ENCODE measurements at places on chromosomes 4 and X.

DNA sequence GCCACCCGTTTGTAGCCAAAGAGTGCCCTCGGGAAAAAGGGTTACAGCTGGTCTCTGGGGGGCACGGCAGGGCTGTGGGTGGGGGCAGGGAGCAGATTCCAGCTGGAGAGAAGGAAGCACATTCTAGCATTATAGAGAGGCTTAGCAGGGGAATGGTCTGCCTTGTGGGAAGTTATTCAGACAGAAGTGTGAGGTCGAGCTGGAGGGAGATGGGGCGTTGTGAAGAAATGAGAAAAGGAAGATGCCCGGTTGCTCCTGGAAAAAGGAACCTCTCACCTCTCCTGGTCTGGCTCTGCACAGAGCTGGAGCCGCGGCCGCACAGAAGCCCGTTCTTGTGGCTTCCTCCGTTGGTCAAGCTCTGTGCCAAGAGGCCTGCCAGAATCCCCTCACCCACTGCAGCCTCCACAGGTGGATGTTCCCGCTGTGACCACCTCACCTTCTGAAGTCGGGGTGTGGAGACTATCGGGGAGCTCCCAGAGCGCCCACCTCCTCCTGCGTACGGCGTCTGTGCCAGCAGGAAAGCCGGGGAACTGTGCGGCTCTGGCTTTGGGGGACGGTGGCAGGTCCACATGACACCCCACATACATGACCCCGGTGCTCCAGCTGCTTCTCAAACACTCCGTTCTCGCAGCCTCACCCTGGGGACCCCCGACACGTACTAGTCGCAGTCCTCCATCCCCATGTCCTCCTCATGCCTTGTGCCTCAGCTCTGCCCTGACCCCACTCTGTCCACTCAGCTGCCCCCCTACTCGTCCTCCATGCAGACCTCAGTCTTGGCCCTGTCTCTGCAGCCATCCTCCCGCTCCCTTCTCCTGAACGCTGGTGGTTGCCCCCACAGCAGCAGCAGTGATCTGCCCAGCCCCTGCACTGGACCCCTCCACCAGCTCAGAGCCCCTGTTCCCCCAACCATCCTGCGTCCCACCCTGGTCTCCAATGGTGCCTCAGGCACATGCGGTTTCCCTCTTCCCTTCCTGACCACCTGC lies 52.2 kb upstream of the HGFAC start:
- no peak for DNase-seq

GRCh38 chr4:184191267-184191666 lies 26.4 kb downstream of the ENPP6 start:
- no peak for DNase-seq

DNA sequence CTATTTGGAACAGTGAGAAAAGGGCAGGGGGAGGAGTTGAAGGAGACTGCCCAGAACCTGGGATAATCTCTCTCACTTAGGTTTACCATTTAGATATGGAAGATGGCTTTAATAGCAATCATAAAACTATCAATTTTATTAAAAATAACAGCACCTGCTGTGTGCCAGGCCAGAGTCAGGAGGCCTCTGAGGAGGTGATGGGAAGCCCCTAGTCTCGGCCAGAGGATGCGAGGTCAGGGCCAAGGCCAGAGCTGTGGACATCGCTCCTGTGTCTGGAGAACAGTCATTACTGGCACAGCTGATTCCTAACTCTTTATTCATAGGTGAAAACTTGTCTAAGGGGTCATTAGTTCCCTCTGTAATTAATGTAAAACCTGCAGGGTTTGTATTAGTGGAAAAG lies 4.2 kb upstream of the IQSEC2 start:
- no peak for DNase-seq

- DNase-seq, result no peak
These were observed 165.1 kb upstream of the TTC29 start for GRCh38 chr4:147110473-147111367.

GRCh38 chr4:184825141-184825895 lies 450 bp downstream of the ACSL1 start:
- no peak for DNase-seq

GRCh38 chr4:66640233-66640990 lies 904.9 kb downstream of the CENPC start:
- DNase-seq, result no peak

GRCh38 chrX:133399411-133399810 lies 15.9 kb downstream of the GPC4 start:
- DNase-seq, result no peak

- peak; percentile 93 for DNase-seq
These were observed at the start of gene GTPBP6 for GRCh38 chrX:318739-319578. GTPBP6 (minus strand) TSS chrX:318796; CDS start chrX:318787, 9 bp downstream.

DNA sequence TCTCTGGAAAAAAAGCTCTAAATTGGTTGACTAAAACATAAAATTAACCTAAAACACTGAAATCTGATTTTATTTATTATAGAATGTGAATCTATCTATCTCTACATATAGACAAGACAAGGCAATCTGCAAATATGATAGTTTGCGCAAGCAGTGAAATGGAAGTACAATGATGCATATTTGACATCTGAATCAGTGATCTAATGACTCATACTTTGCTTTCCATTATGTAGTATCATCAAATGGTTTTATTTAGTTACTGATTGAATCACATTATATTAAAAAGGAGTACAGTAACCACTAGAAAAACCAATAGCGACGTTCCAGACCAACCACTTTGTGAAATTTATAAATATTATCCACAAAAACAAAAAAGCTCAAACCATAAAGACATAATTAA lies 1969.3 kb downstream of the PCDH7 start:
- DNase-seq, result no peak

DNA sequence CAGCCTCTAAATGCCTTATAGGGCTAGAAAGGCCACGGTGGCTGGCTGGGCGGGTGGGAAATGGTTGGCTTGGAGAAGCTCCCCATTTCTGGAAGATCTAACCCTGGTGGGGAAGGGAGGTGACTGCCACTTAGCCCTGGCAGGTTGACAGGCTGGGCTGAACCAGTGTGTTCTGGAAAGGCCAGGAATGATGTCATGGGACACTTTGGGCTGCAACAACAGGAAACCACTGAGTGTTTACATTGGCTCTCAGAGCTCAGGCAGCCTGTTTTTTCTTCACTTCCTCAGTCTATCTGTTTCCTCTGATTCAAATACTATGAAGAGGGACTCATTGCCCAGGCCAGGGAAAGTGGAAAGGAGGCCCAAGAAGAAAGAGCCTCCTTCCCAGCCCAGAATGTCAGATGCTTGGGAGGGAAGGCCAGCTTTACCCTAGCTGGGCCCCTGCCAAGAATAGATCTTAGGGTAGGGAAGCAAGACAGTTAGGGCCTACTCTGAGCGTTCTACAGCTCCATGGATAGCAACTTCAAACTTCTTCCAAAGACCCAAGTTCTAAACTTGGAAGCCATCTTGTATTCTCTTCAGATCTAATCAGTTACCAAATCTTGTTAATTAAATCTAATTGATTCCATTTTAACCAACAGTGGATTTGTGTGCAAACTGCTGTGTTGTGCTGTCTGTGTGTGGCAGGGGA lies 65.8 kb upstream of the MSN start:
- DNase-seq, result peak; percentile 6

GRCh38 chr4:100721490-100721889 lies 203.7 kb upstream of the EMCN start:
- no peak for DNase-seq

Measured in stimulated activated CD8-positive, alpha-beta memory T cell treated with anti-CD3 and anti-CD28 coated beads, Interleukin-7, amount 100 ng/mL, for 24 hours (primary cell).